ENCODE measurements at places on chromosomes 3 and 15.

DNA sequence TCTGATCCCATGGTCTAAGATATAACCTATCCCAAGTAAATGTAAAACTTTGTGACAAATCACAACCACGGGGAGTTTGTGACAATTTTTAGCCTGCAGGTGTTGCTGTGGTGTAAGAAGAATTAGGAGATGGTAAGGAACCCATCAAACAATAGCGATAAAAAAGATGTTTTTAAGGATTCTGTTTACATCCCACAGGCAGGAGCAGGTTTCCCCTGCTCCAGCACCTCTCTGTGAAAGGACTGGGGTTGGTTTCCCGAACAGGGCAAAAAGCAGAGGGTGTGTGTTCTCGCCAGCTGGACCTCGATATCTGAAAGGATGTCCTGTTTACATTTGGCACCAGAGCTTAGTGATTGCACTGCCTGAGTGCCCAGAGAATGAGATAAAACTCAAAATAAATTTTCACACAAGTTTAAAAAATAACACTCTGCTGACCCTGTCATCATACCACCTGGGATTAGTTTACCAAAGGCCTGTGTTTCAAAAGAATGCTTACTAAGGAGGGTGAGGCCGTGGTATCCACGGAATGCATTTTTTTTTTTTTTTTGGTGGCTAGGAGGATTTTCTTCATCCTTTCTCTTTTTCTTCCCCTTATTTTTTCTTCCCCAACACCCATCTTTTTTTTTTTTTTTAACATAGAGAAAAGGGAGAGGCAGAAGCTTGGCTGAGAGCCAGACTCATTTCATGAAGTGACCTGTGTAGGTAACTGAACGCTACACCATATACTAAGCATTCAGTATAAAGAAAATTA, 151.8 kb upstream of the DPH6 start:
- DNase-seq = peak; percentile 56

- peak; percentile 38 for DNase-seq
These were observed 153.9 kb downstream of the PDZRN3 start for GRCh38 chr3:73470860-73471259.

DNA sequence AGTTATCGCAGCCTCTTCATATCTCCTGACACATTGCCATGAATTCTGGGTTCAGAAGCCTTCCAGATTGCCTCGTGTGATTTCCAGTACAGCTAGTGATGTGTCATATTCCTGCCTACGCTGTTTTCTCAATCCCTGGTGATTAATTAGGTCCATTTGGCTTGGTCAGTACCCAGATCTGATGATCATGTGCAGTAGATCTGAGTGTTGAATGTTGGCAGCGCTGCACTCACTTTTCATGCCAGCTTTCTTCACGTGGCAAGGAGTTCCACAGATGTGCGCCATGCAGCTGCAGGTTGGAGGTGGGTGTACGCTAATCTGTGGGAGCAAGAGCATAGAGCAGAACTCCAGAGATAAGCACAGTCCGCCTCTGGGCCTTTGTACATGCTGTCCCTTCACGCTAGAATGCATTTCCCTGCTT, 86.9 kb upstream of the COL6A5 start:
- DNase-seq = no peak

GRCh38 chr3:69014022-69014580, 617 bp upstream of the EOGT start:
- DNase-seq = no peak

DNA sequence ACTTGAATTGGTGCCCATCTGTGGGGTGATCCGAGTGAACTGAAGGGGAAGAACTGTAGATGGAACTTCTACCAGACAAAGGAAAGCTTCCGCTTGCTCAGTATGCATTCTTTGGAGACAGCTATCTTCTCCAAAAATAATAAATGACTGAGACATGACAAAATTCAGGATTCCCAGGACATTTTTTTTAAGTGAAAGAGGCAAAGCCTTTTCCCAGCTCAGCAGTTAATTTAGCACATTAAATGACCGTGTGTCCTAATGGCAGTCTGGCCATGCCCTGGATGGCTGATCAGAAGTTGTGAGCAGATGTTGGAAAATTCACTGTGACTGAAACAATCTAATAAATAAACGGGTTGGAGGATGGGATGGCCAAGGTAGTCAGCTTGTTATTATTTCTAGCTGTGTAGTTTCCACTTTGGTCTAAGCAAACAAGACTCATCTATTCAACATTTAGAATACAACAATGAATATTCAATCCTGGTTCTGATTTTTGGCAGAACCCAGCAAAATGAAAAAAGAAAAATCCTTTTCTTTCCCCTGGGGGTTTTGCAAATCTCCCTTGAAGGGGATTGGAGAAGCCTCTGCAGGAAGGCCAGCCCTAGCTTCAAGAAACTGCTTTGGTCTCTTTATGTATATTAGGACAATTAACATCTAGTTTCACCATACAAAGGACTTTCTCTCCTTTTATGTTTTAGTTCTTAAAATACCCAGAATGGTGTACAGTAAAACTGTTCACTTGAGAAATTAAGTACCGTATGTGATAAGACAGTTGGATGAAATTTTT, 540.9 kb upstream of the MDFIC2 start:
- DNase-seq = peak; percentile 88

Measured in fibroblast of skin of back (primary cell).